ENCODE measurements at places on chromosomes 7 and 10.
A peak's percentile ranks its signal among the peaks of the same experiment; 100 is the strongest.

- DNase-seq = no peak
Measured at GRCh38 chr10:20682782-20683181, 214.3 kb downstream of the NEBL start.

DNA sequence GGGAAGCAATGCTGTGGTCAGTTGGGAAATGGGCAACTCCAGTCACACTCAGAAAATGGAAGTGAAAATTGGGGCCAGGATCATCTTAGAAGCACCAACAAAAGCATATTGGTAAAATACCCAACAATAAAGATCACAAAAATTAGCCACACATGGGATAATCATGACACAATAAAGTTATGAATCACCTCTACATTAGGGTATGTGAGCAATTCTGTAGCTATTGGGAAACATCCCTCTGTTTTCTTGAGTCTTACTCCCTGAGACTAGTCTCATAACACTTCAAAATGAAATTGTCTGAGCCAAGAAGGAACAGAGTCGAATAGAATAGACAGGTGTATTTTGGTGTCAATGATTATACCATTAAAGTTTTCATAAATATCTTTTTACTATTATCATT, 178.3 kb downstream of the DYNC1I1 start:
- no peak for DNase-seq

GRCh38 chr7:102103027-102103372, 183.7 kb upstream of the SH2B2 start:
- DNase-seq = no peak

DNA sequence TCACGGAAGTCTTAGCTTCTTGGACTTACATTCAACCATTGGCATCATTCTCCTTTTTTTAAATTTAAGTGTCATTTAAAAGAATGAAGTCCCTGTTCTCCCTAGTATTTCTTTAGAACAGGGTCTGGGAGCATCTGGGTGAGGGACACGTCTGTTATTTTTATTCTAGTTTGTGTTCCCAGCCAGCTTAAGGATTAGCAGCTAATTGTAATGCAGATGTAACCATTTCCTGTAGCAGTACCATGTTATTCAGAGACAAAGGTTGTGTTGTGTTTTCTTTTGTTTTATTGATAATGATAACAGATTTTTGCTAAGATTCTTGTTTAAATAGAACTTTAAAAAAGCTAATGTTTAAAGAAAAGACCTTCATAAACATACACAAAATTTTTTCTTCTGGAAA, 34.3 kb downstream of the BMS1 start:
- no peak for DNase-seq

DNA sequence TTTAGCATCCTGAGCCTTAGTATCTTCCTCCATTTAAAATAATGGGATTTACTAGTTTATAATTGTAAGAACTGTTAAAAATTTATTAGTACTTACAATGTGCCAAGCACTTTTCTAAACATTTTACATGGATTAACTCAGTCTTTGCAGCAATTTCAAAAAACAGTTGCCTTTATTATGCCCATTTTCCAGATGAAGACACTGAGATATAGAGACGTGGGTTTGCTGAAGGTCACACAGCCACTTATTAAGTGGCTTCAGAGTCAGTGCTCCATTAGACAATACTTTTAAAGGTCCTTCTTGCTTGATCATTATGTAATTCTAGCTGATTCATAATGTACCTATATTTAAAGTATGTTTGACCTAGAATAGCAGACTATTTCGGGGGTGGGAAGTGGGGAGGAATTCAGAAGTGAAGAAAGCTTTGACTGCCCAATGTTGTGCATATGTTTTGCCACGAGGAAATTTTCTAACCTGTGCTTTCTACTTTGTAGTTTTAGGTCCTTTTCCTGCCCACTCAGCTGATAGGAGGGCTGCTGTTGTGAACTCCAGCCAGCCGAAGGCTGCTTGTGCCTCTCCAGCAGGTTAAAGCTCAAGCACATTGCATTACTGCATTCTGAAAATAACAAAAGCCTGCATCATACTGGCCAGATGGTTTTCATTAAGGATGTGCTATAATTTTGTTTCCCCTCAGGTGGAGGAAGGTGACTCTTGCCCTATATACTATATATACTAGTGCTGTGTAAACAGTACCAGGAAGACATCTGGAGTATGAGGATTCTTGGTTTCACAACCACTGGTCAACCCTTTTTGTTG, 4.3 kb downstream of the PLEKHA8 start:
- no peak for DNase-seq

GRCh38 chr7:38309555-38309954, 36.1 kb upstream of the TARP start:
- no peak for DNase-seq

GRCh38 chr10:127923646-127924045, 16.7 kb downstream of the PTPRE start:
- DNase-seq = no peak

- no peak for DNase-seq
Measured at GRCh38 chr7:82247814-82248433, 195.7 kb downstream of the CACNA2D1 start.

- DNase-seq = peak; percentile 75
Measured at GRCh38 chr10:88553116-88553752, 29.9 kb downstream of the RNLS start.

DNA sequence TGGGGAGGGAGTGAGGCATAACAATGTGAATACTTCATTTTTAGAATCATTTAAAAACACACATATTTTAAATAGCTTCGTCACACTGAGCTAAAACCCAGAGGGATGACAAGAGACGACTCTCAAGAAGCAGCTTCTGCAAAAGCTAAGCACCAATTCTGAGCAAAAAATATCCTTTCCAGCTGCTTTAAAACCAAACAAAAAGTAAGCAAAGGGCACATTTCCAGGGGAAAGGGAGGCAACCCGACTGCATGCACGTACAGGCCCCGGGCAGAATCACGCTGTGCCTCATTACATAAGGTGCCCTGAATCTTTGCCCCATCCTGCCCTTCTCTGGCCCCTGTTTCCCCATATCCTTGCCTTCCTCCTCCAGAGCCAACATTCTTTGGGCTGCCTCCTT, 78.4 kb downstream of the DGKI start:
- DNase-seq = no peak

- no peak for DNase-seq
Measured at GRCh38 chr10:3807211-3807927, 22.4 kb upstream of the KLF6 start.

GRCh38 chr10:127148066-127148932, 48.1 kb downstream of the INSYN2A start:
- peak; percentile 91 for DNase-seq

DNA sequence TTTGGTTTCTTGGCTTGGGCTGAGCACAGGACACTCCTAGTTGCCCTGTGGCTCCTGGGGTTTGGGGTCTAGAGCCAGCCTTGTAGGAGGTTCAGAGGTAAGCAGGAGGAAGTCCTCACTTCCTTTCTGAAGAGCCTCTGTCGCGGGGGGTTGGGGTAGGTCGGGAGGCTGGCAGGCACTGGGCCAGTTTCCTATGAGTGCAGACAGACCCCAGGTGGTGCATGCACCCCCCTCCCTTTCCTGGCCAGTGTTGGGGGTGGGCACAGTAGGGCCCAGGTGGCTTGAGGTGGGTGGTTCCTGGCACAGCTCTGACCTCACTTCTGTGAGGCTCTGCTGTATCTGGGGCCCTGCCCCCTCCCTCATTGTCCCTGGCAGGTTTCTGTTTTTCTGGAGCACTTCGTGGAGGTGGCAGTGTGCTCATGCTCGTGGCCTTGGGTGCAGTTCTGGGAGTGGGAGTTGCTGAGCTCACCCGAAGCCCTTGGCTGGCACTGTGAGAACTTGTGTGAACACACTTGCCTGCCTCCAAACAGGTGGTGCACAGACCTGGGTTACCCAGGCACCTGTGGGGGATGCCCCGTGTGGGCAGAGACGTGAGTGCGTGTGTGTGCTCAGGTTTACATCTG, 1.8 kb downstream of the PALD1 start:
- DNase-seq = no peak

DNA sequence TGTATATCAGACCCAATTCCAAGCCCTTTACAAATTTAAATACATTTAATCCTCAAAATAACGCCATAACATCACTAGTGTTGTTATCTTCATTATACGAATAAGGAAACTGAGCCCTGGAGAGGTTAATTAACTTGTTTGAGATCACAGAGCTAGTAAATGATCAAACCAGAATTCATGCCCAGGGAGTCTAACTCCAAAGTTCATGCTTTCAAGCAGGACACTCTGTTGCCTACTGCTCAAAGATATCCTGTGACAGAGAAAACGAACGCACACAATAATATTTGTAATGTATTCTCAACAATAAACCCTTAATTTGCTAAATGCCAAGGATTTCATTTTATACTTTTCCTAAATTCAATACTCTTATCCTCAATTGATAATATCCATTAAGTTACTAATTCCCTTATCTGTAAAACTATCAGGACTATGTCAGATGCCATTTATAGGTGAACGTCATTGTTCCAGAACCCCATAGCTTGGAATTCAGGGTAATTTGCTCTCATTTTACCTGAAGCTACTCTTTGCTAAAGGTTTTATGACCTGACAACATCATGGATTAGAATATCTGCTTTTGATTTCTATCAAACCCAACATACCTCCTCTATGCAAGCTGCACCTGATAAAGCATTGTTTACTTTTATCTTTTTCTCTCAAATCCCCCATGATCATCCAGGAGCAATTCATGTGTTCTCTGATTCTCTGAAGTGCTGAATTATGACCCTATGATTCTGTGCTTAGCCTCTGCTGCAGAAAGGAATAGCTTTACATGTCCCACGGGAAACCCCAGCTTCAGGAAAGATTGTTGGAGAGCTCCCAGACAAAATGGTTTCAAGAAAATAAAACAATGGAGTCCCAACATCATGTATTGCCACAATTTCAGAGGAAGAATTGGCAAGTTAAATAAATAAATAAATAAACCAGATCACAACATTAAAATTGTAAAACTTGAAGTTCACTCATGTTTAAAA, 150.2 kb upstream of the CDK1 start:
- DNase-seq = no peak

DNA sequence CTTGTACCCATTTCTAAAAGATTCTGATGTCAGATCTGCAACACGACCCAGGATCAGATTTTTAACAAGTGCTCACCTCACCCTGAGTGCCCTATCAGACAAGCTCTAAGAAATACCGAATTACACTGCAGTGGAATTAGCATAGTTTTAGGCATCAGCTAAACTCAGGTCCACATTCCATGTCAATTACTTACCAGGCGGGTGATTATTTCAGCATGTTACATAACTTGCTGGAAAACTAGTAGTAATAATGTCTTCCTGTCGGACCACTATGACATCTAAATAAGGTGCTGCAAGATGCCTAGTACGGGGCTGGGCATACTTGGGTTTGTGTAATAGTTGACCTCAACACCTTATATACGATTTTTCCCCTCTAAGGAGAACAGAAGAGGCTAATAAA, 21.0 kb downstream of the TRIL start:
- no peak for DNase-seq

DNA sequence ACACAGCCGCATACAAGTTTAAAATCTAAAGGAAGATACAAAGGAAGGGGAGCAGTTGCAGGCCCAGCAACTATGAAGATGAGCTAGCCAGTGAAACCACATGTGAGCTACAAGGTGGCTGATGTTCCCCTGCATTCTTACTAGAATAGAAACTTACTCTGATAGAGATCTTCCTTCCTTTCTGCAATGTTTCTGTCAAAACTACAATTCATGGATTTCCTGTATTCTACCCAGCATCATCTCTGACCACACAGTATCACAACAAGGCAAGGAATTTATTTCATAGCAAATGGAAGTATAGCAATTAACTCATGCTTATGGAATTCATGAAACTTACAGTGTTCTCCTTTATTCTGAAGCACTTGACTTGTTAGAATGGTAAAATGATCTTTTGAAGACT, 68.7 kb upstream of the AASS start:
- DNase-seq = no peak

DNA sequence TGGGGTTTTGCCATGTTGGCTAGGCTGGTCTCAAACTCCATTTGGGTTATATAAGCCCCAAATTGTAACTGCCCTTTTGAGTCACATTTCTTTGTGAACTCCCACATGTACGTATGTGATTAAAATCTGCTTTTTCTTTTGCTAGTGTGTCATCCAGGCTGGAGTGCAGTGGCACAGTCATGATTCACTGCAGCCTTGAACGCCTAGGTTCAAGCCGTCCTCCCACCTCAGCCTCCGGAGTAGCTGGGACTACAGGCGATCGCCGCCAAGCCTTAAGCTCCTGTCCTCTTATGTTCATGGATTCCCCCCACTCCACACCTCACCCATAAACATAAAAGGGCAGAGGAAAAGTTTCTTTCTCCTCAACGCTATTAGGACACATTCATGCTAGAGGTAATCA, 4.4 kb upstream of the SMC3 start:
- DNase-seq = no peak

DNA sequence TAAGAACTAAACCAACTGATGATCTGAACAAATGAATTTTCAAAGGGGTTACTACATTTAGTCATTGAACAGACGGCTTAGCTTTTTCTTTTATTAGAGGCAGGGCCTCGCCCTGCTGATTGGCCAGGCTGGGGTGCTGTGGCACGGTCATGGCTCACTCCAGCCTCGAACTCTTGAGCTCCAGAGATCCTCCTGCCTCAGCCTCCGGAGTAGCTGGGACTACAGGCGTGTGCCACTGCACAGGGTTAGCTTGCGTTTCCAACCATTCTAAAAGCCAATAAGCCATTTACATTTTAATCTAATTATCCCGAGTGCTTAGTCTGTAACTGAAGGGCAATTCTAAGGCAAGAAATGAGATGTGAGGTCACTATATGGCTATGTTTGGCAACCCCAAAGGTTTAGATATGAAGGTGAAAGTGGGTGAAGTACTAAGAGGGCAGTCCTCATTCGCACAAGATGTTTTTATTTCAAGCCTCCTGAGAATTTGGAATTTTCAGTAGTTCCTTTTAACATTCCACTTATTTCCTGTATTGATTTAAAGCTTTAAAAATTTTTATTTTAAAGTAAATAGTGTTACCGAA, 1.6 kb upstream of the CDK13 start:
- no peak for DNase-seq

DNA sequence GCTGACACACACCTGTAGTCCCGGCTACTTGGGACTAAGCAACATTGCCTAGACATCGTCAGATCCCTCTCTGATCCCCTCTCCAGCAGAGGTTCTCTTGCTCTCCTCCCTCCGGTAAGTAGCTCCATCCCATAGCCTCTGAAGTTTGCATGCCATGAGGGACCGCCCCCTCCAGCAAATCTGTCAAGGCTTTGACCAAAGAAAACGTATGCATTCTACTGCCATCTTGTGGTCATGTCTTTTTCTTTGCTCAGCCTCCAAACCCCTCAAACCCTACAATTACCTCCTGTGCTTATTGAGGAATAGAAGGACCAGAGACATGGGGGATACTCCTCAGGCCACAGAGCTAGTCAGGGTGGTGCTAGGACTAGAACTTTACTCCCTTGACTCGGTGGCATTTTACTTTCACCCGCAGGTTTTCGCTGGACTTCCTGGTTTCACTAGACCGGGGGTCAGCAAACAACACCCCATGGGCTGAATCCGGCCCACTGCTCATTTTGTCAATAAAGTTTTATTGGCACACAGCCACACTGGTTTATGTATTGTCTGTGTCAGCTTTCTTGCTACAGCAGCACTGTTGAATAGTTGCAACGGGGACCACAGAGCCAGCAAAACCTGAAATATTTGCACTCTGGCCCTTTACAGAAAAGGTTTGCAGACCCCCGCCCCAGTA, 202.6 kb upstream of the FOXK1 start:
- DNase-seq = peak; percentile 63

Measured in brain microvascular endothelial cell (primary cell).